Testis (tissue), 5 donors: ENCODE measurements at places on chromosomes 12 and 14. TPM values are rescaled to one million over a fixed set of nuclear protein-coding genes. Genes with fewer than 3 reads are reported as not detected.

DNA sequence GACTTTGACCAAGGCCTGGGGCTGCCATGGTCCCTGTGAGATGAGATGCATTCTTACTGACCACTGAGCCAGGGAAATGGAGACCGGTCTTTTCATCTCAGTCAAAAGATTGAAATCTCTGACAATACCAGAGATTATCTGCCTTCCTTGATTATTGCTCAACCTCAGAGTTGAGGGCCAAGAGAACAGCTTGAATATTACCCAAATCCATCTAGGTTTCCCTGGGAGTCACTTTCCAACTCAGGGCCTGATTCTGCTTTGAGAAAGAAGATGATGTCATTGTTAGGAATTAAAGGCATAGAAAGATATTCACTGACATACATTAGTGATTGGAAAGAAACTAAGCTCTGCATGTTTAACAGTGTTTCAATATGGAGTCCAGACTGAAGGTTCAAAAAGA, 515.9 kb upstream of the TBX3 start:
- H3K27ac ChIP-seq, result no peak overlapping the region
- H3K36me3 ChIP-seq, result no peaks in the 10 kb centered on the region
- H3K27me3 ChIP-seq, result no peaks in the 10 kb centered on the region
- H3K4me3 ChIP-seq, result no peak overlapping the region
- DNase-seq, result no peak

- peaks cover 57% of the 10 kb centered on the region for H3K4me1 ChIP-seq
- H3K27ac ChIP-seq, result peak overlapping the region; percentile 5
- H3K36me3 ChIP-seq, result no peaks in the 10 kb centered on the region
- H3K27me3 ChIP-seq, result no peaks in the 10 kb centered on the region
- peak; percentile 89 for DNase-seq
- H3K4me3 ChIP-seq, result no peak overlapping the region
These were observed 112.3 kb upstream of the NCOR2 start for GRCh38 chr12:124679533-124680371.

DNA sequence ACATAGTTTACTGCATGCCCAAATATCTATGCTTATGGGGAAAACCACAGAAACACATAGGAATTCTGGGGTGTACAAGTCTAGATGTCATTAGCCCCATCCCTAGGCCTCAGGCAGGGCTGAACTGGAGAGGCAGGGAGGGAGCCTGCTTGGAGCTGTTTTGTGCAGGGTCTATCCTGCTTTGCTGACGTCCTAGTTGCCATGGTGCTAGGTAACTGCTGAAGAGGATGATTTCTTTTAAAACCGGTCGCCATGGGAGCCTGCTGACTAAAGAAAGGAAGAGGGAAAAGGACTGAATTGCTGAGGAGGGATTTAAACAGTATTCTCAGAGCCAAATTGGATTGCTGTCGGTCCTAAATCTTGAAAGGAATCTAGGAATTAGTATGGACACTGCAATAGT, 10.7 kb downstream of the GPR19 start:
- no peak overlapping the region for H3K27ac ChIP-seq
- no peaks in the 10 kb centered on the region for H3K36me3 ChIP-seq
- no peak overlapping the region for H3K4me3 ChIP-seq

DNA sequence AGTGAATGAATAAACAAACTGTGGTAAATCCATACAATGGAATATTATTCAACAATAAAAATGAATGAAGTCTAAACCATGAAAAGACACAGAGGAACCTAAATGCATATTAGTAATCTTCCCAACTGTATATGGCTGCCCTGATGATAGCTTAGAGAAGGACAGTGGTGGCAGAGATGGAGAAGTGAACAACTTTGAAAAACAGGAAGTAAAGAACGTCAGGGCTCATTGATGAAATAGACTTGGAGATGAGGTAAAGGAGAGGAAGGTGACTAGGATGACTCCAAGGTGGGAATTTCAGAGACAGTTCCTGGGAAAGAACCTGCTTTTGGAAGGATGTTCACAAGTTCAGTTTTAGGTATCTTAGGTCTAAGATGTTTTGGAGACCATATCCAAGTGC, 36.3 kb upstream of the NT5DC3 start:
- no peaks in the 10 kb centered on the region for H3K36me3 ChIP-seq
- no peaks in the 10 kb centered on the region for H3K27me3 ChIP-seq
- DNase-seq, result no peak

- peaks cover 3% of the 10 kb centered on the region for H3K4me1 ChIP-seq
These were observed 3.6 kb downstream of the VDR start for GRCh38 chr12:47901063-47901717.

GRCh38 chr14:68487805-68488590, 304.9 kb downstream of the ZFP36L1 start:
- H3K36me3 ChIP-seq, result no peaks in the 10 kb centered on the region
- DNase-seq, result no peak
- H3K4me1 ChIP-seq, result peaks cover 21% of the 10 kb centered on the region
- no peak overlapping the region for H3K4me3 ChIP-seq
- no peak overlapping the region for H3K27ac ChIP-seq

DNA sequence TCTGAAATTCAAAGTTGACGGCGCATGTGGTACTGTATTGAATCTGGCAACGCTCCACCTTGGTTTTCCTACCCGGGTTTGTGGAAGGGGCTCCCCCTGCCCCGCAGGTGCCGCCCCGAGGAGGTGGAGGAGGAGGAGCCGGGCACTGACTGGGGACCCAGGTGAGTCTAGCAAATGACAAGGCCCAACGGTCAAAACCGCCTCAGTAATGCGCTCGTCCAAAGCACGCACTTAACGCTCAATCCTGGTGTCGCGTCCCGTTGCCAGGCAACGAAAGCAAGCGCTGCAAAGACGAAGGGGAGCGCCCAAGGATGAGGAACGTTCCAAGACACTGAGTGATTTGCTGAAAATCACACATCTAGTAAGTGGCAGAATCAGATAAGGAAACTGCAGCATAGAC, 24.0 kb upstream of the CLEC4E start:
- no peak overlapping the region for H3K4me3 ChIP-seq
- peak; percentile 61 for DNase-seq
- H3K27ac ChIP-seq, result no peak overlapping the region
- H3K4me1 ChIP-seq, result no peaks in the 10 kb centered on the region
- H3K36me3 ChIP-seq, result no peaks in the 10 kb centered on the region

DNA sequence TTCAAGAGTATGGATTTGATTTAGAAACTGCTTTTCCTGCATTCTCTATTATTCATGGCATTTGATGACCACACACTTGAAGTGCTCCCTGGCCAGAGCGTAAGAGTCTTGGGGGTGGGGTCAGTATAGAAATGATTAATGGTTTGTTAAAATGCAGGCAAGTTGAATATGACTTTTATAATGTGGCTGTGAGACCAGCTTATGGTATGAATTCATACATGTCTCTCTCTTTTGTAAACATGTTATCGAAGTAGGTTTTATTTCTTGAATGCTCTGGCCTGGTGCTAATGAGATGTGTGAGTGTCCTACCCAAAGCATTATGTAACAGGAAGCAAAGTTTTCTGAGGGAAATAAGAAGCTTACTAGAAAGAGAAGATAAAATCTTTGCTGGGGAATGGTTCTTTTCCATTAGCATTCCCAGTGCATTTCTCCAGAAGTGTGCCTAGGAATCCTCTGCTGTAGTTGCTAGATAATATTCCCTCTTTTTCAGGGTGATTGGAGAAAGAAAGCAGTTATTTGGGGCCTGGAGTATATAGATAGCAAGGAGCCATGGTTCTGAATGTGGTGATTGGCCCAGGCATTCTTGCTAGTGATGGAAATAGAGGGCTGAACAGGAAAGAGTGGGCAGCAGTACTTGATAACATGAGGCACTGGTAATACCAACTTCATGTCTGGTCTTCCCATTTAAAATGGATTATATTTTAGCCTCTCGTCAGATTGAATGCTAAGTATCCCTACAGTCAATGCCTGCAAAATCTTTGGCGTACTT, 289.7 kb downstream of the RAD51B start:
- no peak overlapping the region for H3K27ac ChIP-seq
- H3K36me3 ChIP-seq, result no peaks in the 10 kb centered on the region
- no peak for DNase-seq
- no peaks in the 10 kb centered on the region for H3K4me1 ChIP-seq
- no peaks in the 10 kb centered on the region for H3K27me3 ChIP-seq

DNA sequence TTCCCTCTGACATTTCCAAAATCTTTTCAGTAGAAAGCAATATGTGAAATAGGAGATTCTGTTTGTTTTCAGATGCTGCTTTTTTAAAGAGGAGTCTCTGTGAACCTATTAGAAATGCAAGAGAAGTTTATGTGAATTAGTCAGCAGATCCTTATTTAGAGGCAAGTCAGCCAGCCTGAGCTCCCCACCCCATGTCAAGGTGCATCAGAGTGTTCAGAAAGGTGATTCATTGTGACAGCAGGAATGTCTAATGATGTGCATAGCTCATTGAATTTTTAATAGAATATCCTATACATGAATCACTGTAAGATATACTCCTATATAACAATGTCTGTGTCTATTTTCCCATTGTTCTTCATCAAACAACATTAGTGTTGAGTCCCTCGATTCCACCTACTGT, 1222.4 kb upstream of the USP15 start:
- DNase-seq, result no peak
- no peaks in the 10 kb centered on the region for H3K36me3 ChIP-seq
- H3K27me3 ChIP-seq, result no peaks in the 10 kb centered on the region
- H3K4me3 ChIP-seq, result no peak overlapping the region
- no peak overlapping the region for H3K27ac ChIP-seq

DNA sequence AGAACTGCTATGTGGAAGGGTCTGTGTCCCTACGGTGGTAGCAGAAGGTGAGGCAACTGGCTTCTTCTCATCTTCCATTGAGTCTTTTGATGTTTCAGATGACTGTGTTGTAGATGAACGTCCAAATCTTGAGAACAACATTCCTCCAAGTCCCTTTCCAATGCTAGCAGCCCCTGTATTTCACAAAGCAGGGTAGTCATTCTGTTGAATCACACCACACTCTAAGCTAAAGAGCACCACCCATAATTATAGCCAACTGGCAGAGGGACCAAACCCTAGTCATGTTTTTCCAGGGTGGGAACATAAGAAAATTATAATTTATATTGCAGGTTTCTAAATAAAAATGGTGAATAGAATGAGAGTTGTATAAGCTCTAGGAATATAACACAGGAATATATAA, 98.7 kb downstream of the DDHD1 start:
- no peak overlapping the region for H3K4me3 ChIP-seq
- H3K27ac ChIP-seq, result no peak overlapping the region
- no peaks in the 10 kb centered on the region for H3K4me1 ChIP-seq
- no peak for DNase-seq
- H3K27me3 ChIP-seq, result no peaks in the 10 kb centered on the region

GRCh38 chr14:23408307-23408630, 196 bp upstream of the MYH6 start:
- no peaks in the 10 kb centered on the region for H3K27me3 ChIP-seq
- no peak overlapping the region for H3K4me3 ChIP-seq
- H3K27ac ChIP-seq, result no peak overlapping the region
- H3K4me1 ChIP-seq, result peaks cover under 1% of the 10 kb centered on the region
- no peak for DNase-seq

DNA sequence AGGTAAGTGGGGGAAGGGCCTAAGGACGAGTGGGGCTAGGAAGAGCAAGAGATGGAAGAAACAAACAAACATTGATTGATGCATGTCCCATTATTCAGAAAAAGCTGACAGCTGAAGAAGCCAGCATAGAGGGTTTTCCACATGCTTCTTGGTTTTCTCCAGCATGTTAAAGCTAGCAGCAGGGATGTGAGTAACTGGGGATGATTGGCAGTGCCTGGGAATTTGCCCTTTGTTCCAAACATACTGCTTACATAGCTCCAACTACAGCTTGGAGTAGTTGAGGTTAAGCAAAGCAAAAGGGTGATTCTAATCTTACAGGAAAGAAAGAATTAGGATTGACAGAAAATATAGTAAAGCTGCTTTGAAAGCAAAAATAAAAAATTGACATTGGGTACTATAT, 68.0 kb upstream of the IFNG-AS1 start:
- no peak for DNase-seq
- no peaks in the 10 kb centered on the region for H3K27me3 ChIP-seq
- H3K4me1 ChIP-seq, result no peaks in the 10 kb centered on the region
- no peak overlapping the region for H3K27ac ChIP-seq
- H3K36me3 ChIP-seq, result no peaks in the 10 kb centered on the region

DNA sequence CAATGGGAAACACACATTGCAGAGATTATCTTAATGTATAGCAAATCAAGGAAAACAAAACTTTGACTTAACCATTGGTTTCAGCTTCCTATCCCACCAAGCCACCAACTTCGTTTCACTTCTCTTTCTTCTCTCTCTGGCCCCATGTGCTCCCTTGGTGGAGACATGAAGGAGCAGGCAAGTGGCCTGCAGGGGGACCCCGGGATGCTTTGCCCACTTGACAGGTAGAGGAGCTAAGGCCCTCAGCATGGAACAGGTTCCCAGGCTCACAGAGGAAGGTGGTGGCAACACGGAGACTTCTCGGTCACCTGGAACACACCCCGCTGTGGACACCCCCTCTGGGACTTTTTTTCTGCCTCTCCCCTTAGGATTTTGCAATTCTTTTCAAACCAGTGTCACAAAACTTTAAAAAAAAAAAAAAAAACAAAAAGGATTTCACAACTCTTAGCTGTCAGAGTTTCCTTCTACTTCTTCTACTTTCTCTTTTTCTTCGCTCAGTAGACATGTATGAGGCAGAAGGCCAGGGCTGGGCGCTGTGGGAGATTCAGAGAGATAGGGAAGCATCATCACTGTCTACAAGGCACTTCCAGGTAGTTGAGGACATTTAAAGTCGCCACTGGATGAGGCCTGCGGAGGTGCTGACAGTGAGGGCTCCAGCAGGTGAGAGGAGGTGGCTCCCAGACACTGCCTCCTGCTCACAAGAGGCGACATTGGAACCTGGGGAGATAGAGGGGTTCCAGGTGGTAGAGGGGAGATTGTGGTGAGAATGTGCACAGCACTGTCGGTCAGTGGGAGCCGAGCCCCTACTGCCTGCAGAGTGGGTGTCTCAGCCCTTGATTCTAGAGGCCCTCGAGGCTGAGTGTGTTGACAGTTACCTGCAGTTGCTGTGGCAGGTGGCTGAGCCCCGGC, 119.6 kb downstream of the GCH1 start:
- H3K4me3 ChIP-seq, result no peak overlapping the region
- no peaks in the 10 kb centered on the region for H3K4me1 ChIP-seq
- no peak overlapping the region for H3K27ac ChIP-seq
- no peaks in the 10 kb centered on the region for H3K36me3 ChIP-seq
- no peaks in the 10 kb centered on the region for H3K27me3 ChIP-seq

- H3K27ac ChIP-seq, result no peak overlapping the region
- no peak for DNase-seq
- no peaks in the 10 kb centered on the region for H3K27me3 ChIP-seq
- no peaks in the 10 kb centered on the region for H3K36me3 ChIP-seq
These were observed 356.4 kb upstream of the PRICKLE1 start for GRCh38 chr12:42945927-42946326.

CLEC1B gene
- total RNA-seq, result 0.63 TPM

SINHCAF gene
- 45.2 TPM for total RNA-seq

TEX22 gene
- 5.2 TPM for total RNA-seq

EIF2S3B gene
- total RNA-seq, result 3.9 TPM

IRAK3 gene
- 6.1 TPM for total RNA-seq

SERPINA3 gene
- 27.4 TPM for total RNA-seq

CCDC197 gene
- total RNA-seq, result 5.6 TPM

ZFHX2 gene
- total RNA-seq, result 9.2 TPM

TAC3 gene
- total RNA-seq, result 2.5 TPM

HOXC4 gene
- total RNA-seq, result 3.0 TPM
